Bronchial epithelial cell (primary cell): ENCODE measurements at places on chromosomes 5 and 9. TPM values are rescaled to one million over a fixed set of nuclear protein-coding genes. Genes with fewer than 3 reads are reported as not detected.

LCN10 gene
- total RNA-seq, result not detected in 2 replicates

MVB12B gene
- total RNA-seq, result 0.26 and 0.90 TPM in 2 replicates

SLC36A3 gene
- not detected in 2 replicates for total RNA-seq

DNA sequence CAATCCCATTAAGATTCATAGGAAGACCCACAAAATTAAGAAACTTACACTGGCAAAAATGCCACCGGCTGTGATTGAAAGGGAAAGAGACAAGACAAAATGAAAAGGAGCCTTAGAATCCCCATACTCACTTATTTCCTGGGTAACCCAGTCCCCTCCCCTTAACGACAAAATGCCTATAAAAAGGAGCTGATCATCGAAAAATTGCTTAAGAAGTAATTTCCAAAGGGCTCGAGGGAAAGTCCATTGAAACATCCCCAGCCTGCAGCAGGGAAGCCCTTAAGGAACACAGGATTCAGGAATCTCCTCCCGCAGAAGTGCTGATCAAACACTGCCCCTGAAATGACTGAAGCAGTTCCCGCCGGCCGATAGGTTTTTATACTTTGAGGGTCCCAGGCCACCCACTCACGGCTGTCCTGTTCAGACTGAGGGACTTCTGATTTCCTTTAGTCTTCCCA, 677 bp upstream of the ZNF79 start:
- DNase-seq, result no peak

DNA sequence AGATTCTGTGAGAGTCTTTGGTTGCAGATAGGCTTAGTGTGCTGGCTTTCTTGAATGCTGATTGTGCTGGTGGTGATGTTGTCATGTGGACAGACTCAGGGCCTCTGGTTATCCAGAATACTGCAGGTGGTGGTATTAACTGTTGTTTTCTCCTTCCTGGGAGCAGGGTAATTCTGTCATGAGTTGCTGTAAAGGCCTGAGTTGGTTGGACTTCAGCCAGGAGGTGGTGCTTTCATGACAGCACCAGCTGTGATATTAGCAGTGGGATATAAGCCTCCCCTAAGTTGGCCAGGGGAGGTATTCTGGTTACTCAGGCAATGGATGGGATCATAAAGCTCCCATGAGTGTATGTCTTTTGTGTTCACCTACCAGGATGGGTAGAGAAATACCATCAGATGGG, 16.4 kb upstream of the RNF180 start:
- DNase-seq, result no peak

- no peak for DNase-seq
Observed at GRCh38 chr5:54454602-54455001, 897 bp upstream of the HSPB3 start.

DNA sequence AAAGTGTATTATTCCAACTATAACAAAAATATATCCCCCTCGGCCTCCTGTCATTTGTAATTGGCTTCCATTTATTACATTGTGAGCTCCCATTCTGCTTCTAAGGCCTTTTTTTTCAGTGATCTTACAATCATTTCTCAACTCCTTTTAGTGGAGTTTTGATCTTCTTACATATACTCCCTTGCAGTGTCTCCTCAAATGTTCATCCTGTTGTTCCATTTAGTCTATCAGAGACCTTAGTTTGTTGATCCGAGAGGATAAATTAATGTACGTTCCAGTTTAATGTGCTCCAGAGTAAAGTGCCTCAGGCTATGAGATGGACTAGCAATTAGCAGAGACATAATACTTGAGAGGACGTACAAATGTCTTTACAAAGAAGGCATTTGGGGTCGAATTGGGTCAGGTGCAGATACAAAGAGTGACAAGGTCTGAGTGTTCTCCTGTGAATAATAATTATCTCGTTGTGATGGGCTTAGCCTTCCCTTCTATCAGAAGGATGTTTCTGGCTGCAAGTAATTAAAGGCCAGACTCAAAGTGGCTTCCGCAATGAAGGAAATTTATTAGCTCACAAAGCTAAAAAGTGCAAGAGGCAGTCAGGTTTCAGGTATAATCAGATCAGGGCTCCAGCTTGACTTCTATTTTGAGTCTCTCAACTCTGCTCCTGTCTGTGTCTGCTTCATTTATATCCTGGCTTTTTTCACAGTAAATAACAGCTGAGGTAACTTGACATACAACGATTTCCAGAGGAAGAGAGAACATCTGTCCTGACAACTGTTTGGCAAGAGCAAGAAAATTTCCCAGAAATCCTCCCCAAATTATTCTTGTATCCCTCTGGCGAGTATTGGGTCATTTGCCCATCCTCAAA, 30.1 kb downstream of the ARRDC3 start:
- DNase-seq, result no peak

GRCh38 chr5:150213530-150213929, 23.7 kb downstream of the SLC6A7 start:
- DNase-seq, result no peak

- DNase-seq, result no peak
Observed at GRCh38 chr5:108703313-108703712, 44.4 kb upstream of the FER start.
